NB4 (cell line): ENCODE measurements at places on chromosomes 12 and 14.

DNA sequence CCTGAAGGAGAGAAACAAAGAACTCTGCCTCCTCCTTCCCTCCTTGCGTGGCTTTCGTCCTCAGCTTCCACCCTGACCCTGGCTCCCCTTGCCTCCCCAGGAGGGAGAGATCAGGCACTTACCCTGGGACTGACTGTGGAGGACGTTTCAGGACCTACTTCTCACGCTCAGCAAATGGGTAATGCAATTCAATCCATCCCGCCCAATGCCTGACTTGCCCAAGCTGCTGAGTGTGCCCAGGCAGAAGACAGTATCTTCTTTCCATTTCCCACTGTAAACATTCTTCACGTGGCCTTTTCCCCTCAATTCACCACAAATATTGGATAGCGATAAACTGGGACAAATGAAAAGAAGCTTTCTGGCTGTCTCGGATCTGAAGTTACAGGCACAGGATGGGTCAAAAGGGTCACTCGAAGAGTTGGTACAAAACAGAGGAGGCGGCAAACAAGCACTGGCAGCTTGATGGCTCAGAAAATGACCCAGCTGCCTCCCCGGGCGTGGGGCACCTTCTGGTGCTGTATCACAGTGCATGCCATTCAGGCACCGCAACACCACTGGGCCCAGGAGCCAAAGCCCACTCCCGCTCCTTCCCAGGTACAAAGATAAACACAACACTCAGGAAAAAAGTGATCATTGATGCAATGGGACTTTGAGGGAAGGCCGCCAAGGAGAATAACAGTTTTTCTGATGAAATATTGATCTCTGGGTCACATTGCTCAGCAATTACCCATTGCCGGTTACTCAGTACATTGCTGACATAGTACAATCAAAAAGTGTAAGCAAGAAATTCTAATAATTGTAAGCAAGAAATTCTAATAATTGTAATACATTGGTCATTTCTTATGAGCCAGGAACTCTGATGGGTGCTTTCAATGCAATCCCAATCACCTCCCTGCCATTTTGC is 65.8 kb downstream of the TRIM9 start:
- DNase-seq: no peak

- peak; percentile 55 for DNase-seq
These were observed 512 bp downstream of the POU6F1 start for GRCh38 chr12:51217133-51217967.

DNA sequence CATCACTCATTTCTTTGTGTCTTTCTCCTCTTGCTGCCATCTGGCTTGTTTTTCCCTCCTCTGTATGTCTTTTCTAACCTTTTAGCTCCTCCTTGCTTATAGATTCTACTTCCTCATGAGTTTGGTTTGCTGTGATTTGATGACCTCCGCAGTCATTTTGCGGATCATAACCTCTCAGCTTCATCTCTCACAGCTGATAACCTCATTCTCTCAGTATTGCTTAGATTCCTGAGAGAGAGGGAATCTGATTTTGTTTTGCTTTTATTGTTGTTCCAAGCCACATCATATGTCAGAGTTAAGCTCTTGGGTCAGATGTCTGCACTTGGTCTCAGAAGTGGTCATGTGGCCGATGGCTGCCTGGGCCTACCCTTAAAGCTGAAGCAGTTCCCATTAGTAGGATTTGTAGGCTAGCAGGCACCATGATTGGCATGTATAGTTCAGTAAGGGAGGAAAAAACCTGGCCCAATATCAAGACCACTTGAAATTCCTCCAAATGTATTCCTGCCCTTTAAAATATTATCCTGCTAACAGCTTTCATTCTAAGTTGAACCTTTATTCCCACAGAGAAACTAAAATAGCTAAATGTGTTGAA is 13.5 kb downstream of the ZNF664 start:
- DNase-seq: no peak

GRCh38 chr14:41604721-41605531 is 1.8 kb upstream of the LRFN5 start:
- no peak for DNase-seq

GRCh38 chr12:125989696-125990095 is 924.5 kb downstream of the AACS start:
- no peak for DNase-seq

- DNase-seq: peak; percentile 83
These were observed 50.0 kb upstream of the EVL start for GRCh38 chr14:100015251-100015655.

- no peak for DNase-seq
These were observed 1.4 kb downstream of the KCNMB4 start for GRCh38 chr12:70367258-70368141.

GRCh38 chr12:129614221-129614885 is 289.5 kb downstream of the TMEM132D start:
- DNase-seq: no peak

DNA sequence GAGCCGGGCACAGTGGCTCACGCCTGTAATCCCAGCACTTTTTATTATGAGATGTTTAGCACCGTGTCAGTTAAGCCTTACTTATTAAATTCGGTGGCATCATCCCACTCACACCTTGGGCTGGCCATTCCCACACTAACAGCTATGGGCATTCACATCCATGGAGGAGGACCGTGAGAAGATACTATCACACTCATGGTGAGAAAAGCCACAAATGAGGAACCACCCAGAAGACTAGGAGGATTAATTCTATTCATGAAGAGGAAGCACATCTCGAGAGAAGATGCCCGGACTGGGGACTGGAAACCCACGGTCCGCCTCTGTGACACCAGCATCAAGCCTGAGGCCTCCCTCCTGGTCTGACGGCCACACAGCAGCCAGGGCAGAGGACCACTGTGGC is 4.9 kb downstream of the CDC42BPB start:
- peak; percentile 77 for DNase-seq

DNA sequence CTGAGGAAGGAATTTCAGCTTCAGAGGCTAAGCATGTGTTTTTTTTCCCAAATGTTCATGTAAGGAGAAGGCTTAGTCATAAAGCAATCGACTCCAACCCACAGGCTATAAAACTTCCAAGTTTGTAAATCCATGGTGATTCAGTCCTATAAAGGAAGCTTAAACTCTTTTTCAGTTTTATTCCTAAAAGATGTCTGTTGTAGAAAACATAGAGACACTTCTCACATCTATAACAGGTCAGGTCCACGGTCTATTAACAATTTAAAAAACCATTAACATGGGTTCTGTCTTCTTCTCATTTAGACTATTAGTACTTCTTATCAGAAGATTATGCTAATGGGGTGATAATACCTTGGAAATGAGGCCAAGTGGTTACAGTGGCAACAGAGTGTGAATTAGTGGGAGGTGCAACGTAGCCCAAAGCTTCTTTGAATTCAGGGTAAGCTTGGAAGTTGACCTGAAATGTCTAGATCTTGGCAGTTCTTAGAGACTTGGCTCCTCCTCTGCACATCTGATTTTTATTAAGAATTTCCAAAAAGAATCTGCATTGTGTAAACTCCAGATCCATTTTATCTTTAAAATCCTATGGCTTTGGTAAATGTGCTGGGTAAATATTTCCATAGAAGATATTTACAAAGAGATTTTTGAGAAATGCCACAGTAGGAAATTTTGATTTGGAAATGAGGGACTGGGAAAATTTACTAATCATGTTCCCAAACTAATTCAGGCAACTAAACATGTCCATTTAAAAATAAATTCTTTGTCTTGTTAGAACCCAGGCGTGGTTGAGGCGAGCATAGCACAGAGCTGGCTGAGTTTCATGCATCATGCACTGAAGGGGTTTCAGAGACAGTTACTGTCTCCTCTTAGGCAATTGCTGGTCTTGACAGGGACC is 86.4 kb downstream of the EML1 start:
- no peak for DNase-seq

DNA sequence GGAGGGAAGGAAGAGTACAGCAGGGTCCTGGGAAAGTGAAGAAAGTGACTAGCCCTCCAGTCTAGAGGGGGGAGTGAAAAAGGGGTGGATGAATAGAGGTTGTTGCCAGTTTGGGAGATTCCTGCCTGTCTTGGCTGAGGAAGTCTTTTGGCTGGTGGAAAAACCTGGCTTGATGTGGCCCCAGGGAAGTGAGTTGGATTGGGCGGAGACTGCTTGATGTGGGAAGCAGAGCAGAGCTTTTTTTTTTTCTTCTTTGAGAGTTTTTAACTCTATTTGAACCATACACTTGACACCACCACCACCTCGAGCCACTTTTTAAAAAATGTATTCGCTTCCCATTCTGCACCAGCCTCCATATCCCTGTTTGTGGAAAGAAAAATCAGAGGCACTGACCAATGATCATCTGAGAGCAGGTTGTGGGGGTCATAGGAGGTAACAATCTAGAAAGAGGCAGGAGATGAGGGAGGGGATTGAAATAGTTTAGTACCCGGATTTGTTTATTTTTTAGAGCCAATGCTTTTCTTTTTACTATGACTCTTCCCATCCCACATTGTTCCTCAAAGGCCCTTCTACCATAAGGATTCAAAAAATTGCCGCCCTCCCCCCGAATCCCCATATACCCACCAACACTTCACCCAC is 690 bp upstream of the DTX3 start:
- DNase-seq: no peak

GRCh38 chr12:106433055-106433454 is 75.5 kb downstream of the POLR3B start:
- no peak for DNase-seq

GRCh38 chr12:130017591-130018449 is 114.0 kb upstream of the TMEM132D start:
- DNase-seq: no peak

GRCh38 chr12:116039081-116039480 is 238.4 kb downstream of the MED13L start:
- no peak for DNase-seq

DNA sequence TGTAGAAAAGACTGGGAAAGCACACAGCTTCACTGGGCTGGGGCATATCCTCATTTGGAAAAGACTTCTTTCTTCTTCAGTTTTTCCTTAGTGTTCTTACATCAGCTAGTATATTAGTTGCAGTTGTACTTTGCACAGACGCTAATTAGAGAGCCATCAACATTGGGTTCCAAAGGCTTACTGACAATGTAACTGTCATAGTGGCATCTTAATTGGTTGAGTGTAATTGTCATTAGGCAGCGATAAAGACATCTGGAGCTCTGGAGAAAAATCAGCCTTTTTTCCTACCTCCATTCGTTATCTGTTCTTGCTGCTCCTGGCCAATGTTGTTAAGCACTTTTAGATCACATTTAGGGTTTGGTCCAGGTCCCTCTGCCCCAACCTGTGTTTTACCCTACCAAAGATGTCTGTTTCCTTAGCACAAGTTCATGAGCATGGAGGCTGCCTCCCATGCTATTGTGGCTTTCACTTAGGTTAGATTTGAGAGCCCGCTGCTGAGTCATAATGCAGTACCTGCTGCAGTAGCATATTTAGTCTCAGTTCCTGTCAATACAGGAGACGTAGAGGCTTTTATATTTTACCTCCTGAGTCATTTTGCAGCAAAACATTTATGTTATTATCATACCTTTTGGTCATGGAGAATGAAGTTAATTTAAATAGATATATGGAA is 49.2 kb downstream of the FBXW8 start:
- DNase-seq: peak; percentile 25

DNA sequence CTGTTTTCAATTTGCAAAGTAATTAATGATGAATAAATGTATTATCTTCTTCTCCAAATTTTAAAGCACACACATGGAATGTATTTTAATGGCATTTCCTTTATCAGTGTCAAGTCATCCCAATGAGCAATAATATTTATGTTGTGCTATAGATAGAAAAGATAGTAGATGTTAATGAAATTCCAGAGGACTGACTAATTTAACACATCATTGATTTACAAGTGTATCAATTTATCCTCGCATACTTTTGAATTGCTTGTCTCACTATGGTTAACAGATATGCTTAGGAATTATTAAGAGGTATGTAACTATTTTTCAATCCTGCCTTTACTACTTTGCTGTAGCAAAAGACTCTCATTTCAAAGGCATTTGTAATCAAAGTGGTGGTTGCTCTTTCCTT is 842.9 kb downstream of the SLC6A15 start:
- DNase-seq: no peak

DNA sequence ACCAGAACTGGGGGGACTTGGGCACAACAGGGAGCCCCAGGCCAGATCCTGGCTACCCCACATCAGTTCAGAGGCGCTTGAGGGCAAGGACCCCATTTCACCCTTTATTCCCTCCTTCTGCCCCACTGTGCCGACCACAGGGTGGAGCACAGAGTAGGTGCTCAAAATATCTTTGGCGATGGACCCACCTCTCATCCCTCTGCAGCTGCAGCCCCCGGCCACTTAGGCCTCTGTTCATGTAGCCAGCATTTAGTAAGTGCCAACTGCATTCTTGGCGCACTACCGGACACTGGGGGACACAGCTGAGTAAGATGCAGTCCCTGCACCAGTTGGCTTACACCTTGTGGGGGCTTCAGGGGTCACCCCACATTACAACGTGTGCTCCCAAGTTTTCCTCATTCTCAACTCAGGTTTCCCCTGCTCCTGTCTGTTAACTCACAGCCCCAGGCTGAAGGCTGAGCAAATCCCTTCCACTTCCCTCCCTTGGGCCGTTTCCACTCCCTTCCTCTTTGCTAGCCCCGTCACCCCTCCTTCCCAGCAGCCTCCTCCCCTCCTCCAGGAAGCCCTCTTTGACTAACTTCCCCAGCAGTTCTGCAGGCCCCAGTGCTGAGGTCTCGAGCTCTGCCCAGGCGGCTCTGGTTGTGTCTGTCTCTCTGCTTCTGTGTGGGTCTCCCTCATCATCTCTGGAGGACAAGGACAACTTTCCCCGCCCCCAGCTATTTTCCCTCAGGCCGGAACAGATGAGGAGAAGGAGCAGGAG is 26.5 kb downstream of the KRT80 start:
- peak; percentile 43 for DNase-seq
